Fibroblast of skin of back (primary cell): ENCODE measurements at places on chromosomes 16 and 17.
A peak's percentile ranks its signal among the peaks of the same experiment; 100 is the strongest.

DNA sequence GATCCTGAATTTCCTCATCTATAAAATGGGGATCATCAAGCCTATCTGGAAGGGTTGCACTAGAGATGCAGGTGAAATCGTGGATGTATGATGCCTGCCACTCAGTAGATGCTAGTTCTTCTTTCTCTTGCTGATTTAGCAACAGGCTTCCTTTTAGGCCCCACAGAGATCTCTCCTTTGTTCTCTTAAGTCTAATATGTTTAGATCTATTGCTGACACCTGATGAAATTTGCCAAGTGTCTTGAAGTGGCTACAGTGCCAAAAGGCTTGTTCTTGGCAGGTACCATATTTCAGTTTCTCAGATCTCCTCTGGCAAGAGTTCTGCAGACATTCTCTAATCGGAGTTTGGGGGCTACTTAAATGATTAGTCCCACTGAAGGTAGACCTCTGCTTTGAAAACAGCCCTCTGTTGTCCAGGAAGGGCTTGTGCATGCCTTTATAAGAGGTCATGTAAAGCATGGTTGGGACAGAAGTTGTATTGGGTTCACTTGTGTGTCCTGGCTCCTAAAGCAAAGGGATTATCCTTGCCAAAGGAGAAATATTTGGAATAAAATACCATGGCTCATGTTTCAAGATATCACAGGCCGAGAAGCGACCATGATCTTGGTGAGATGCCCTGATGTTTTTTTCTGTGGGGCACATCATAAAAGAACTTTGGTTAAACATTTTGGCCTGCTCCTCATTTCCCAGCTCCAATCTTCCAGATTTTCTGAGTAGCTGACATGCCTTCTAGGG lies 234.0 kb downstream of the MSI2 start:
- no peak for DNase-seq

DNA sequence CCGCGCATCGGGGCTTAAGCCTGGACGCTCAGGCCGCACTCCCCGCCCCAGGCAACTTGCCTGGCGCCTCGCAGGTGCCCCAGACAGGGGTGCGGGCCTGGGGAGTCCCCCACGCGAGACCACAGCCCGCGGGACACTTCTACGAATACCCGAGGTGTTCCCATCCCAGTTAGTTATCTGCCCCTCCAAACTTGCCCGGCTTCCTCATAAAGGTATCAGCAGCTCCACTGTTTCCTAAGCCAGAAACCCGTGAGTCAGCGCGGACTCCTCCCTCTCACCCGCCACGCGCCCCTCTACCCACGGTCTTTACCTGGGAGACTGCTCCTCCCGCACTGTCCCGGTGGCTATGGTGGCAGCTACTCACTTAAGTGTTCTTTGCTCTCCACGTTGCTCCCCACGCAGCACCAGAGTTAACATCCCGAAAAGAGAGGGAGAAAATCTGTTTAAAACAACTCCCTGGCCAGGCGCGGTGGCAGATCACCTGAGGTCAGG lies 1.0 kb upstream of the CREBBP start:
- DNase-seq = no peak

DNA sequence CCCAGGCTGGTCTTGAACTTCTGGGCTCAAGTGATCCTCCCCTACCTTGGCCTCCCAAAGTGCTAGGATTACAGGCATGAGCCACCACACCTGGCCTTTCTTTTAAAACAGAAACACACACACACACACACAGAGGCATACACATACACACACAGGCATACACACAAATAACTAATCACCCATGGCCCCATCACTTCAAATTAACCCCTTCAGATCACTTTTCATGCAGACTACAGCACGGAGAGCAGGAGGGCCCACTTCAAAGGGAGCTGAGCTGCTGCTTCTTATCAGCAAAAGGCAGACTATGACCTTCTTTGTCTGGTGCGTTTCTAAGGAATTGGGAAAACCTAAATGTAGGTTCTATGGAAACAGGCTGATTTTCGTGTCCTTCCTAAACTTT lies 1.9 kb downstream of the CLCN7 start:
- no peak for DNase-seq

DNA sequence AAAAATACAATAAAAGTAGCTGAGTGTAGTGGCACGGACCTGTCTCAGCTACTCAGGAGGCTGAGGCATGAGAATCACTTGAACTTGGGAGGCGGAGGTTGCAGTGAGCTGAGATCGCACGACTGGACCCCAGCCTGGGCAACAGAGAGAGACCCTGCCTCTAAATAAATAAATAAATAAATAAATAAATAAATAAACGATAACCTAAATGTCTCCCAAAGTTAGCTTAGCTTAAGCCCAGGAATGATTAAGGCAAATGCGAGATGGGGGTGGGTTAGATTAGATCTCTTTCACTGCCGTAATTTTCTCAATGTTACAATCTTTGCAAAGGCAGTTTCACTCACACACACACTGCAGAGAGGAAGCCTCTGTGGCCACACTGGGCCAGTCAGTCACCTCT lies 46.7 kb downstream of the WSB1 start:
- DNase-seq = no peak

GRCh38 chr17:9729735-9730420 lies 61.5 kb downstream of the DHRS7C start:
- DNase-seq = peak; percentile 11

- no peak for DNase-seq
Measured at GRCh38 chr17:40735016-40735415, 20.1 kb downstream of the KRT25 start.

GRCh38 chr17:5331506-5331905 lies 49.4 kb downstream of the RABEP1 start:
- peak; percentile 37 for DNase-seq

DNA sequence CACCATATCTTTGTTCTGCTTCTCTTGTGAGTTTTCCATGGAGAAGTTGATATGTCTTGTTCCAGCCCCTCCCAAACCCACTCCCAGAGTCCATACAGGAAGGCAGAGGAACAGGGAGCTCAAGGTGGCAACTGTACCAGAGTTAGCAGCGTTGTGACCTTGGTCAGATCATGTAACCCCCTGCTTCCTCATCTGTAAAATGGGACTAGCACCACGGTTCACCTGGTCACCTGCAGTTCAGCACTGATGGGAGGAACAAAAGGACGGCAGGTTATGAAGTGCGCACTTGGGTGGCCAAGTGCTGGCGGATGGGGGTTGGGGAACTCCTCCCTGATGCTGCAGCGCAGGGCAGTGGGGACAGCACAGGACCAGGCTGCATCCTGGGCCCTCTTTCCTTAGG lies 7.7 kb upstream of the NEUROD2 start:
- no peak for DNase-seq

DNA sequence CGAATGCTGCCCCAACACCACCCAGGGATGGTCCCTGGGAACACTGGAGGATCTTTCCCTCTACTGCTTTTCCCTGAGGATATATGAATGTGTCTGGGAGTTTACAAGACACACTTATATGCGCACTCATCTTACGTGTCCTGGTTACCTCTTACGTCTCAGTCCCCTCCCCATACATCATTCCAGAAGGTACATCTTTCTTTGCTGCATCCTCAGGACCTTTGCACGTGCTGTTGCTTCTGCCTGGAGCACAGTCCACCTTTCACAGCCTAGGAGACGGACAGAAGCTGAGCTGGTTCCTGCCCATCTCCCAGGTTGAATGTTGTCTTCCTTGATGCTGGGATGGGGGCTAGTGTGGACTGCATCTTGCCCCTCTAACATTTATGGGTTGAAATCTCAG lies 153.0 kb upstream of the FOXF1 start:
- DNase-seq = no peak

GRCh38 chr16:82772215-82772614 lies 145.4 kb downstream of the CDH13 start:
- DNase-seq = no peak

- peak; percentile 65 for DNase-seq
Measured at GRCh38 chr17:61426482-61427304, 25.5 kb upstream of the TBX4 start.

- peak; percentile 84 for DNase-seq
Measured at GRCh38 chr16:22192261-22193062, 13.6 kb upstream of the EEF2K start.

- DNase-seq = no peak
Measured at GRCh38 chr16:82265809-82266208, 95.8 kb upstream of the MPHOSPH6 start.

DNA sequence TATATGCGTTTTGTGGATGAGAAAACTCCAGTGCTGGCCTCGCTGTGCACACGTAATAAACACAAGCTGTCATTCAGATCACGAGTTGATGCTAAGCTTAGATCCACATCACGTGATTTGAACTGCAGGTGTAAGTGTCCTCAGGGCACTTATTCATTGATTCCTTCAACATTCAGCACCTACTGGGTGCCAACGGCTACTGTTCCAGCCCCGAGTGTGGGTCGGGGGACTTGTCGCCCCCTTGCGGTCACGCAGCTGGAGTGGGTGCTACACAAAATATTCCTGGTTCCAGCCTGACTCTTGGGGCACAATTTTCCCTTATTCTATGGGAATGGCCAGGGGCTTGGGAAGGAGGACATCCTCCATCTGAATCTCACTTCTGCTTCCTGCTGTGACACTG lies 29.9 kb upstream of the GINS2 start:
- no peak for DNase-seq

GRCh38 chr16:52372313-52372712 lies 174.6 kb downstream of the TOX3 start:
- DNase-seq = no peak

DNA sequence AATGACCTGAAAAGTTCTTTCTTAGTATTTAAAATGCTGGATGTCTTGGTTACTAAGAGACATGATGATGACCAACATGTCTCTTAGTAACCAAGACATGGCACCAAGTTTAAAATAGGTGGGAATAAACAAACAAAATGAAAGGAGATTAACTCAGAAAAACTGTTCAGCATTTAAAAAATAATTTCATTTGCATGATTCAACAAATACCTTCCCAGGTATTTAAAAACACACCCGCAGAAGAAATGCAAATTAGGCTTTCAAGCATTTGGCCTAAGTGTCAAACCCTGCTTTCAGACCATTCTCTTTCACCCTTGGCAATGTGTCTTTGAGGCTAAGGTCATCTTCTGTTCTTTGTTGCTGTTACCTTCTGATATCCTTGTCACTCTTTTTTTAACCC lies 91.4 kb upstream of the CORO6 start:
- no peak for DNase-seq

GRCh38 chr16:77271532-77272426 lies 72.6 kb downstream of the SYCE1L start:
- no peak for DNase-seq

DNA sequence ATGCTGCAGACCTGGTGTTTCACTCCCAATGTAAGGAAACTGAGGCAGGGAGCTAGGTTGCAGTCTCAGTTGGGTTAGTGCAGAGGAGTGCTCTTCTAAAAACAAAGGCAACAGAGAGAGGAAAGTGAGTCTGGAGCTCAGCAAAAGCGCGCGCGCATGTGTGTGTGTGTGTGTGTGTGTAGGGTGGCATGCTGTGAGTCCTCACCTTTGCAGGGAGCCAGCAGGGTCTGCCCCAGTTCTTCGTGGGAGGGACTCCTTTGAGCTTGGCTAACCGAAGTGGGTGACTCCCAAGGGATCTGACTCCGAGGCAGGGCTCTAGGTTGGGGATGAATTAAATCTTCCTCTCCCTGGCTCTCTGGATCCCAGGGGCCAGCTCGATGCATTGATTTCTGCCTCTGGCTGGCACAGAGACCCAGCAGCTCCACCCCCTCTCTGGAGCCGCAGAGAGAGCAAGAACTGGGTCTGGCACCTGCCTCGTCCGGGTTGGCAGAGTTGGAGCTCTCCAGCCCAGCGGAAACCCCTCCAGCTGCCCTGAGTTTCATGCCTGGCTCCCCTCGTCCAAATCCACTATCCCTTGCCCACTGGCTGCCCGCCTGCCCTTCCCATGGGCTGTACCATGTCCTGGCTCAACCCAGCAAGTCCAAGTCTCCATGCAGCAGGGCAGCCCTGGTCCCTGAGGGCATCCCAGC lies 1.3 kb upstream of the BTBD17 start:
- DNase-seq = no peak

DNA sequence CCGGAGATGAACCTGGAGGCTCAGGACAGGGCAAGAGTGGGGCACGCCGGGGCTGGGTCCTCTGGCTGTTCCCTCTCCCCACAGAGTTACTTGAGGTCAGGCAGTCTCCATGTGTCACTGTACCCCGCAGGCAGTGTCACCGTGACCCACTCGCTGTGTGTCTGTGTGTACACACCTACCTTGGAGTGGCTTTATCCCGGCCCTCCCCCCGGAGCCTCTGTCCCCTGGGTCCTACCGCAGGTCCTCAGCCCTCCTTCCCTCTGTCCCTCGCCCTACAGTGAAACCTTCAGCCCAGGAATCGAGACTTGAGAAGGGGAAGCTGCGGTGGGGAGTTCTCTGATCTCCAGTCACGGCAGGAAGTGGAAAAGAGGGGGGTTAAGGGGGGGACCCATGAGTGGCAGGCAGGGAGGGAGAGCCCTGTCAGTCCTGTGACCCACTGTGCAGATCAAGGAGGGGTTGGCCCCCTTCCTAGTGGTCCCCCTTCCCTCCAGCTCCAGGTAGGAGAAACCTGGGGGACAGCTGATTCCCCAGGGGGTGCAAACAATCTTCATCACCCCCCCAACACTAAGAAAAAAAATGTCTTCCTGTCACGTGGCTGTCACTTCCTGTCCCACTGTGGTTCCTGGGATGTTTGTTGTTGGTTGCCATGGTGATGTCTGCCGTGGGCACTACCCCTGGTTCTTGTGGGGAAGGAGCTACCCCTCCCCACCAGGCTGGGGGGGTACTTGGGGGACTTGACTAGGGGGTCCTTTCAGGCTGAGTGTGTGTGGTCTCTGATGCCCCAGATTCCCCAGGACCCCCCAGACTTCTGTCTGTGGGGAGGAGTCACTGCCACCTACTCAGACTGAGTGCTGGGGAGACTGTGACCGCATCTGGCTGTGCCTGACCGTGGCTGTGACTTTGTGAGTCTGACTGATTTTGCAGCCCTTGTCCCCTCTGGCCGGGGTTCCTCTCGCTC lies 13.7 kb downstream of the RARA start:
- peak; percentile 91 for DNase-seq

DNA sequence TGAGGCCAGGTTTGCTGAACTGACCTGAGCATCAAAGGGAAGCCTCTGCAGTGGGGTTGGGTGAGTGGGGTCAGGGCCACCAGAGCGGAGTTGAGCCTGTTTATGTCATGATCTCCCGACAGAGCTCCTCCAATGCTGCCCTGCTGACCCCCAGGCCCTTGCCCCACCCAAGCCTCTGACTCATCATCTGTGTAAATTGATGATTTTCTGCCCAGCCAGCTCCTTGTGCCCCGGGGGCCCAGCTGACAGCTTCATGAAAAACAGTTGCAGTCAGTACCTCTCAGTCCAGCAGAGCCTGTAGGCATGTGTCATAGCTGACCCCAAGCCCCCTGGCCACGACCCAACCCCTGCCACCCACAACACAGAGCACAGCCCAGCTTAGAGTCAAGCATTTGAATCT lies 134.9 kb downstream of the CCT6B start:
- DNase-seq = no peak
